ENCODE measurements at places on chromosomes 11 and 22. TPM values are rescaled to one million over a fixed set of nuclear protein-coding genes. Genes with fewer than 3 reads are reported as not detected.

DNA sequence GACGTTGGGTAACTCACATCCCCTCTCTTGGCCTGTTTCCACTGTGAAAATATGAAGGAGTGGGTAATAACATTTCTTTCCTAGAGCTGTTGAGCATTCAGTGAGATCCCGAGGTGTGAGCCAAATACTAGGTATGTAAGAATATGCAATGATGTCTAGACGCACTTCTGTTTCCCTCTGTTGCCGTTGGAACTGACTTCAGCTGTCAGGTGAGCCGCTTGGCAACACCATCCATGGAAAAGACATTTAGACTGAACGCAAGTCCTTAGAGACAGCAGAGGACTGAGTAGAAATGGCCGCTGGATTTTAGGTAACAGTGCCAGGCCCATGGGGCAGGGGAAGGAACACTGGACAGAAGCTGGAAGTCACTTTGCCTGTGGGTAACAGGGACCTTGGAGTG lies 29.5 kb upstream of the SHANK2 start:
- no peak for DNase-seq

DNA sequence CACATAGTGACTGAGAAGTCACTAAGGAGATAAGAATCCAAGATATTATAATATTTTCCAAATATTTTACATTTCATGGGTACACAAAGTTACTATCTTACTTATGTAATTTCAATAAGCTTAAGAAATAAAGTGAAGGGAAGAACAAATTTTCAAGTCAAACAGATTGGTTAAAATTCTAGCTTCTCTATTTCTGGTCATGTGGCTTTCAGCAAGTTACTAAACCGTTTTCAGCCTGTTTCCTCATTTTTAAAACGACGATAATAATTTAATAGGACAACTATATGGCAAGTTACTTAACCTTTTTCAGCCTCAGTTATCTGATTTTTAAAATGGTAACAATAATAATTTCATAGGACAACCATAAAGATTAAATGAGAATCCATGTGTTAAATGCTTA lies 15.6 kb downstream of the DCUN1D5 start:
- DNase-seq: no peak

- no peak for DNase-seq
Measured at GRCh38 chr11:85821636-85822035, 10.7 kb upstream of the SYTL2 start.

- DNase-seq: no peak
Measured at GRCh38 chr11:35721651-35722282, 59.2 kb downstream of the TRIM44 start.

DNA sequence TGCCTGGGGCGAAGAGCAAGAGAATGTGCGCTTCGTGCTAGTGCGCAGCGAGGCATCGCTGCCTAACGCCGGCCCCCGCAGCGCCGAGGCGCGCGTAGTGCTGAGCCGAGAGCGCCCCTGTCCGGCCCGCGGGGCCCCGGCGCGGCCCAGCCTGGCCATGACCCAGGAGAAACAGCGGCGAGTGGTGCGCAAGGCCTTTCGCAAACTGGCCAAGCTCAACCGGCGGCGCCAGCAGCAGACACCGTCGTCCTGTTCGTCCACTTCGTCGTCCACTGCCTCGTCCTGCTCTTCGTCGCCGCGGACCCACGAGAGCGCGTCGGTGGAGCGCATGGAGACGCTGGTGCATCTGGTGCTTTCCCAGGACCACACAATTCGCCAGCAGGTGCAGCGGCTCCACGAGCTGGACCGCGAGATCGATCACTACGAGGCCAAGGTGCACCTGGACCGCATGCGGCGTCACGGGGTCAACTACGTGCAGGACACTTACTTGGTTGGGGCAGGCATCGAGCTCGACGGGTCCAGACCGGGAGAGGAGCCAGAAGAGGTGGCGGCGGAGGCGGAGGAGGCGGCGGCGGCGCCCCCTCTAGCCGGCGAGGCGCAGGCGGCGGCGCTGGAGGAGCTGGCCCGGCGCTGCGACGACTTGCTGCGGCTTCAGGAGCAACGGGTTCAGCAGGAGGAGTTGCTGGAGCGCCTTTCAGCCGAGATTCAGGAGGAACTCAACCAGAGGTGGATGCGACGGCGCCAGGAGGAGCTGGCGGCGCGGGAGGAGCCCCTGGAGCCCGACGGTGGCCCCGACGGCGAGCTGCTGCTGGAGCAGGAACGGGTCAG lies 1.0 kb downstream of the RASSF10 start:
- DNase-seq: no peak

DNA sequence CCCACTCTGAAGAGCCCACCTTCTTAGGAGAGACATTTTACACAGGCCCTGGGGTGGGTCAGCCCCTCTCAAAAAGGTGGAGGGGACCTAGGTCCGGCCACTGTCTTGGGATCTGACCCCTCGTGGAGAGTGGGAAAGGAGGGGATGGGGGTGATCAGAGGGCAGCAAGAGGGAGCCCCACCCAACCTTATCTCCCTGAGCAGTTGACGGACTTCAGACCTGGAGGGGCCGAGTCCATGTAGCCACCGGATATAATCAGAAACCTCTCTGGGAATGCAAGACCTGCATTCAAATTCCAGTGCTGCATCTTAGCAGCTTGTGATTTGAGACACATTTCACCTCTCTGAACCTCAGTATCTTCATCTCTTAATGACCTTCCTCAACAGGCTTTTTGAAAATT lies 44.0 kb downstream of the TP53I11 start:
- no peak for DNase-seq

DNA sequence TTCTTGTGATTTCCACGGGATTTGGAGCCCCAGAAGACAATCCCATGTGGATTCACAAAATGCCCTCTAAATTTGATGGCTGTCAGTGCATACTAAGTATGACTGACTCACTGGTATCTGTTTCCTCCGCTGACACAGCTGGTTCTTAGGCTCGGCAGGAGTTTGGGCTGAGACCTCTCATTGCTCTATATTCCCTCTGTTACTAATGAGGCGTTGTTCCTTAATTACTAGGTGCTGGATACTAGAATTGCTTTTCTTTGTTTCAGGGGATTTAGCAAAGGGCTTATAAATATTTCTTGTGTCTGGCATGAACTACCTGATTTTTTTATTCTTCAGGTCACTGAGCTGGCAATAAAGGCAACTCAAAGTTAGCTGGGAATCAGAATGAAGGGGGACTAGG lies 53.2 kb upstream of the EHF start:
- DNase-seq: no peak

DNA sequence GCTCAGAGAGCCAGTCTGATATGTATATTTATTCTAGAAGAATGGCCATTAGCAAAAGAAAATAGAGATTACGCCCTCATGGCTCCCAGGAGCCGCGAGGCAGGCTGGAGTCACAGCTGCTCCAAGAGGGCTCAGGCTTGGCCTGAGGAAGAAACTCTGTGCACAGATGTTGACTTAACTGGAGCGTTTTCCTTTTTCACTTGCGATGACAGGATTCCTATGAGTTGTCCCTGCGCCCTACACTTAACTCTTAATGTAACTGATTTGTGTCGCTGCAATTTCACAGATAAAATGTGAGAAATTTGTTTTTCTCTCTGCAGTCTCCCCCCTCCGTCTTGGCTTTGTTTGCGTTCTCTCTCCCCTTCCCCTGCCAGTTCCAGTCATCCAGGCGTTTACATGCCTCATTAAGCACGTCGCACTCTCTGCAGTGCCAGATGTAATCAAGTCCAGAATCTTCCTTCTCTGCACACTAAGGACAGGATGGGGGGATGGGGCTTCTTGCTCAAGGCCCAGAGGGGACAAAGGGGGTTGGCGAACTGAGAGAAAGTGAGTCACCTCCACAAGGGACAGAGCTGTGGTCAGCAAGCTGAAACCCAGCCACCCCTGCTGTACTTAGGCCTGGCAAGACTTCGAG lies 1060.1 kb downstream of the NTM start:
- DNase-seq: peak; percentile 57

DNA sequence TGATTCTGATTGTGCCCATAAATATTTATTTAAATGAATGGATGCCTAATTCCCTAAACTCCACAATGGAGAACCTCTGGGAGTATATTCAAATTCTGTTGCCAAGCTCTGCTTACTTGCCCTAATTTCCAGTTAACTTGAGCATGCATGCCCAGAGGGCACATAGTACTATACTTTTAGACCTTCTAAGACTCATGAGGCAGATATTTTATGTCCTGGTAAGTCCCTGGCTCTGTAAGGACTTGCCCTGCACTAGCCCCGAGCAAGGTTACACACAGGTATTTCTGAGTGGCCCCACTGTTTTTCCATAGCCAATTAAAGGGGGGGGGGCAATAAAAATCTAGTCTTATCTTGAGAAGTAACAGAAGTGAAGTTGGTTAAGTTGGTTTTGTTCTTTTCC lies 21.1 kb upstream of the CAPRIN1 start:
- no peak for DNase-seq

DNA sequence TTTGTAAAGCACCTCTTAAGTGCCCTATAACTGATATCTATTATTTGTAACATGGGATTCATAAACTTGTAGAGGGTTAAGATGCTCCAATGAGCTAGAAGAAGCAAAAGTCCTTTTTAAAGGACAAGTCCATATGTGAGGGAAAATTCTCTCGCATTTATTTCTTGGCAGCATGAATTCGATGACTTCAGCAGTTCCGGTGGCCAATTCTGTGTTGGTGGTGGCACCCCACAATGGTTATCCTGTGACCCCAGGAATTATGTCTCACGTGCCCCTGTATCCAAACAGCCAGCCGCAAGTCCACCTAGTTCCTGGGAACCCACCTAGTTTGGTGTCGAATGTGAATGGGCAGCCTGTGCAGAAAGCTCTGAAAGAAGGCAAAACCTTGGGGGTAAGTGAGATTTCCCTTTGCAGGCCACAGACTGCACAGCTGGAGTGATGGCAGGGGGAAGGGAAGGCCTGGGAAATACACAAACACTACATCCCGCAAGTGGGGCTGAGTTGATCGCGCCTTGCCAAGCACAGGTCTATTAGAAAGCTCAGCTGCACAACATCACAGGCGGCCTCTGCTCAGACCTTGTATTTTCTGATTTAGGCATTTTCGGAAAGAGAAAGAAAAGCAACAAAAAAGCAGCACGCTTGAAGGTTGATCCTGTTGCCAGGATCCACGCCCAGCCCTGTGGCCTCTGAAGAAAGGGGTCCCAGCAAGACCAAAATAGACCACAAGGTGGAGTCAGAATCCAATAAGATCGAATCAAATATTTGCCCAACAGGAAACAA lies 1.5 kb downstream of the MS4A8 start:
- peak; percentile 10 for DNase-seq

DNA sequence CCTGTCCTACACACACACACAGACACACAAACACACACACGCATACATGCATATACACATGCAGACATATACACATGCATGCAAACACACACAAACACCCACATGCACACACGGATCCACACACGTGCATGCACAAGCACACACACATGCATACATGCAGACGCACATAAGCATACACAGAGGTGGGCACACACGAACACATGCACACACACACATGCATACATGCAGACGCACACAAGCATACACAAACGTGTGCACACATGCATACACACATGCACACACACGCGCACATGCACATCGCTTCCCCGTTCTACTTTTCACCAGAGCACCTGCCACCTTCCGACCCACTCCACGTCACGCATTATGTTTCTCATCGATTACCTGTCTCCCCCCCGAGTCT lies 13.2 kb downstream of the PHF21B start:
- DNase-seq: no peak

- DNase-seq: no peak
Measured at GRCh38 chr22:44777364-44777755, 25.0 kb downstream of the ARHGAP8 start.

DNA sequence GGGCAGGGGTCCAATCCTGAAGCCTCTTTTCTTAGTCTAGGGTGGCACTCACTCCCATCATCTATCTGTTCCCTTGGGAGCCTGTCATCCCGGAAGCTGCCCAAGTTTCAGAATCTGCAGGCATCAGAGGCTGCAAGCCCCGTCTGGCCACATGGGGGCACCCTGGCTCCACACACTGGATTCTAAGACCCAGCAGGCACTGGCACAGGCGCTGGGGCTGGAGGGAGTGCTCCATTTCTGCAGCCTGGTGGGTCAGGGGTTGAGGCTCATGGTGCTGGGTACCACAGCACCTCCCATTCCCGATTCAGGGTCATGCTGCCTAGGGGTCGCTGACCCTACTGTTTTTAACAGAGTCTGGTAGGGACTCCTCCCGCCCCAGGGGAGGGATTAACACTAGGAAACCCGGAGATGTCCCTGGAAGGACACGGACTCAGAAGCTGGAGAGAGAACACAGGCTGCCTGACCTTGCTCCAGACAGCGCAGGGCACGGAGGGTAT lies 243.9 kb upstream of the SYN3 start:
- peak; percentile 58 for DNase-seq

GRCh38 chr11:20193307-20193706 lies 33.0 kb upstream of the DBX1 start:
- no peak for DNase-seq

- no peak for DNase-seq
Measured at GRCh38 chr22:19745155-19746101, 15.2 kb upstream of the TBX1 start.

DNA sequence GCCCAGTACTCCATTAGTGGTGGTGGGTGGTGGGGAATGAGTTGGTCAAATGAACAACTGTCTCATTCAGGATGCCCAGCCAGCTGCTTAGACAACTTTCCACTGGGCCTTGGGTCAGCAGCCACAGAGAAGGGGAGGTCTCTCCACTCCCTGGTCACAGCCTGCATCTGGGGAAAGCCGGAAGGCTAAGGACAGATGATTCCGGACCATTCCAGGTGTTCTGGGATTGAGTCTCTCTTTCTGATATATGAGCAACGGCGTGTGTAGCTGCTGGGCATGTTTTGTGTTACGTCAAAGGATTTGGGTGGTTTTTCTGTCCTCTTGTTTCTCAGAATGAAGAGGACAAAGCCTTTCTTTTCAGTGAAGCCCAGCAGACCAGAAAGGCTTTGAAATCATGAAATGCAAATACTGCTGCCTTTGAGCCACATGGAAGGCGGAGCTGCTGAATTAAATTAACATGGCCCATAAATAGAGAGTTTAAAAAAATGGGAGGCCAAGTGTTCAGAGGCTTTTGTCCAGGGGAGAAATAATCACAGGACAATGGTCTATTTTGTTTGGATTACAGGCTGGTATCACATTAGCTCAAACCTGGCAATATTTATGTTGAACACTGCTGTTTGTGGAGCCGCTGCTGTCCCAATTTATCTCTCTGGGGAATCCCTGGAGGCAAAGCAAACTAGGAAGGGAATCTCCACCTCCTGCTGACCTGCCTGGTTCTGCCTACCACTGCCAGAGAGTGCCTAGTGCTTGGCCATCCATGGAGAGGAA lies 234.4 kb upstream of the E2F8 start:
- no peak for DNase-seq

GRCh38 chr11:20197881-20198280 lies 37.6 kb upstream of the DBX1 start:
- DNase-seq: no peak

Gene LMO1
- polyA plus RNA-seq: 1.2 TPM

Gene ETS1
- 81.9 TPM for polyA plus RNA-seq

Data from right renal cortex interstitium (tissue), 3 donors.